Airway epithelial cell (primary cell): ENCODE measurements at places on chromosomes 6 and 20. TPM values are rescaled to one million over a fixed set of nuclear protein-coding genes. Genes with fewer than 3 reads are reported as not detected.

TMX4 gene
- 9.0 and 9.4 TPM in 2 replicates for total RNA-seq

TMEM170B gene
- 0.05 and 0.21 TPM in 2 replicates for total RNA-seq

PPP1R3G gene
- 0.28 and 1.3 TPM in 2 replicates for total RNA-seq

SLC17A1 gene
- not detected in 2 replicates for total RNA-seq

LHFPL5 gene
- 0.21 TPM in 1 of 2 replicates, not detected in the other for total RNA-seq
